ENCODE measurements at places on chromosomes 2 and 18. TPM values are rescaled to one million over a fixed set of nuclear protein-coding genes. Genes with fewer than 3 reads are reported as not detected.

- no peak for ATAC-seq
Observed at GRCh38 chr2:225616372-225616771, 216.9 kb downstream of the NYAP2 start.

DNA sequence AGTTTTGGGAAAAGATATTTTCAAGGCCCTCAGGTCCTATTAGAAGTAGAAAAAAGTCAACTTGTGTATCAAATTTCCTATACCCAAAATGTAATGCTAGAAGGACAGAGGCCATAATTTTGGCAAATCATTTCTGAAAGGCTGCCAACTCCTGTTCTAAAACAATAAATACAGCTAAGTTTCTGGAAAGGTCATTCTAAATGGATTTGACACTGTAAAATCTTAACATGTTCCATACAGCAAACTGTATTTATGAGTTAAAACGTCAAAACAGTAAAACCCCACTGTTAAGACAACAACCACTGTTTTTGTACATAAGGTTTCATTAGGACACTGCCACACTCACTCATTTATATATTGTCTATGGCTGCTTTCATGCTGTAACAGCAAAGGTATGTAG is 9.7 kb downstream of the FAM98A start:
- no peak for ATAC-seq

DNA sequence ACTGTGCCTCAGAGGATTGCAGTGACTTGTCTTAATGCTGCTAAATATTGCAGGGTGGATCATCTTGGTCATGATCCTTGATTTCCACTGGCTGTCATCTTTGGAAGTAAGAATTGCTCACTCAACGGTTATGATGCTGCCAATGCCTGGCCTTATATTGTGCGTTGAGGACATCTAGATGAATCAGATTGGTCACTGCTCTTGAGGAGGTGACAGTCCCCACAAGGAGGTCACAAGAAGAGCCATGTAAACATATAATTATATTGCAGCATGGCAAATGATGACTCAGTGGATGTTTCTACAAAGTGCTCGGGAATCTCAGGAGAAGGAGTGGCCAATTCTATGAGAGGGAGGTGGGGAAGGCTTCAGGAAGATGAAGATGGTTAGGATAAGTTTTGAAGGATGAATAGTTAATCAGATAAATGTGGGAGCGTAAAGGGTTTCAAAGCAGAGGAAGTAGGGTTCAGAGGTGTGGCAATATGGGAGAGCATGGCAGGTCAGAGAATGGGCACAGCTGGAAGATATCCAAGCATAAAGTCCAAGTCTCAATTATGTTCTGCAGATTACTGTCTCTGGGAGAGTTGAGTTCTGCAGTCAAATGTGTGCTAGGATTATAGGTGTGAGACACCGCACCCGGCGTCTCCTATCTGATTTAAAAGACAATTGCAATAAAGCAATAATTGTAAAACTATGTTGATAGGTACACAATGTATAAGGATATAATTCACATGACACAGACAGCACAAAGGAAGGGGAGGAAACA is 21.3 kb upstream of the TMEM131 start:
- no peak for ATAC-seq

DNA sequence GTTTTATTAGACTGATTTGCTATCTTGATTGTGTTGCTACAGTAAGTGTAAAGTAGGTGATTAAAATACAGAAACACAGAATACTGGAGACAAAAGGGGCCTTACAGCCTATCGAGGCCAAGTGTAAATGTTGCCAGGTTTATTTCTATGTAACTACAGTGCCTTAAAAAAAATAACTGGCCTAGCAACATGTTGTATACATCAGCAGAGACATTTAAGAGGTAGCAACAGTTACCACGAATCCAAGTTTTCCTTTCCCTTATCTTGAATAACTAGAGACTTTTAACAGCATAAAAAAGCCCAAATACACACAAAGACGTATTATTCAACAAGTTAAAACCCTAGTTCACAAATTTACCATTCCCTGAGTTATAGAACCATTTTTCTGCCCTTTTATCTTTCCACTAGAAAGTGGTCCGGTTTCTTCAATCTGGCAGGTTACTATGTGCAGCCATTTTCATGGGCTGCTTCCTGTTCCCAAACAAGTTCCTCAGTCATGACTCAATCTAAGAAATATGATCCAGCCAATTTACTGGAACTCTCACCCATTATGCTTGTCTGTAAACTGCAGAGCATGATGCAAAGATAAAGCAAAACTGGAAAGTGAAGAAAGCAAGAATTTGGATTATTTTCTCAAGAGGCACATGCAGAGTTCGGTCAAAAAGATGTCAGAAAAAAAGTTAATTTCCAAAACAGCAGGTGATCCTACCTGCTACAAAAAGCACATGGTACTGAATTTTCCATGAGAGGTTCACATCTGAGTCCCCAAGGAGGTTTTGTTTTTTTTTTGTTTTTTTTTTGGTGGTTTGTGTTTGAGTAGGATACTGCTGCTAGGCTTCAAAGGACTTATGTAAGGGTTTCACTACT is 22.2 kb downstream of the NFE2L2 start:
- peak; percentile 76 for ATAC-seq

DNA sequence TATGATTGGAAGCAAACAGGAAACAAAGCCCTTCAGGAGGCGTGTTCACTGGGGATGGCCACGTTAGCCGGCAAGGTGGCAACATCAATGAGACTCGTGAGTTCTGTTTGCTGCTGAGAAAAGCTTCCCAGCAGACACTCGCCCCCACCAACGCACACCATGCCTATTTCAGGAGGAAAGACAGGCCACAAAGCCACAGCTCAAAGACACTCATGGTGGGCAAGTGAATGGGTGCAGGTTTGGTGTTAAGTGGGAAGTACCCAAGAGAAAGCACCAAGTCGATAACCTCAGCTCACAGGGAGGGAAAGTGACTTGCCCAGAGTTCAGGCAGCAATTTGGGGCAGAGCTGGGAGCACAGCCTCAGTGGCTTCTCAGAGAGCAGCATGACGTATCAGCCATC is 10.5 kb upstream of the MTERF4 start:
- ATAC-seq: no peak

GRCh38 chr18:70491734-70492348 is 203.0 kb downstream of the SOCS6 start:
- ATAC-seq: peak; percentile 58

DNA sequence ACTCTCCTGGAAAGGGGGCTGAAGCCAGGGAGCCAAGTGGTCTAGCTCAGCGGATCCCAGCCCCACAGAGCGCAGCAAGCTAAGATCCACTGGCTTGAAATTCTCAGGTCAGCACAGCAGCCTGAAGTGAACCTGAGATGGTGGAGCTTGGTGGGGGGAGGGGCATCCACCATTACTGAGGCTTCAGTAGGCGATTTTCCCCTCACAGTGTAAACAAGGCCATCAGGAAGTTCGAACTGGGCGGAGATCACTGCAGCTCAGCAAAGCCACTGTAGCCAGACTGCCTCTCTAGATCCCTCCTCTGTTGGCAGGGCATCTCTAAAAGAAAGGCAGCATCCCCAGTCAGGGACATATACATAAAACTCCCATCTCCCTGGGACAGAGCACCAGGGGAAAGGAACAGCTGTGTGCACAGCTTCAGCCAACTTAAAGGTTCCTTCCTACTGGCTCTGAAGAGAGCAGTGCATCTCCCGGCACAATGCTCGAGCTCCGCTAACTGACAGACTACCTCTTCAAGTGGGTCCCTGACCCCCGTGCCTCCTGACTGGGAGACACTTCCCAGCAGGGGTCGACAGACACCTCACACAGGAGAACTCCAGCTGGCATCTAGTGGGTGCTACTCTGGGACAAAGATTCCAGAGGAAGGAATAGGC is 282.3 kb upstream of the EPC2 start:
- ATAC-seq: no peak

The PROC gene
- total RNA-seq: 0.20 TPM

The KCNG3 gene
- 0.12 TPM for total RNA-seq

The MC4R gene
- total RNA-seq: not detected

The ASB18 gene
- not detected for total RNA-seq

The FAM237A gene
- not detected for total RNA-seq

The EFR3B gene
- 0.48 TPM for total RNA-seq
